ENCODE measurements at places on chromosomes 1 and 21.

GRCh38 chr1:32239337-32239736, 7.7 kb upstream of the FAM167B start:
- no peak for DNase-seq

DNA sequence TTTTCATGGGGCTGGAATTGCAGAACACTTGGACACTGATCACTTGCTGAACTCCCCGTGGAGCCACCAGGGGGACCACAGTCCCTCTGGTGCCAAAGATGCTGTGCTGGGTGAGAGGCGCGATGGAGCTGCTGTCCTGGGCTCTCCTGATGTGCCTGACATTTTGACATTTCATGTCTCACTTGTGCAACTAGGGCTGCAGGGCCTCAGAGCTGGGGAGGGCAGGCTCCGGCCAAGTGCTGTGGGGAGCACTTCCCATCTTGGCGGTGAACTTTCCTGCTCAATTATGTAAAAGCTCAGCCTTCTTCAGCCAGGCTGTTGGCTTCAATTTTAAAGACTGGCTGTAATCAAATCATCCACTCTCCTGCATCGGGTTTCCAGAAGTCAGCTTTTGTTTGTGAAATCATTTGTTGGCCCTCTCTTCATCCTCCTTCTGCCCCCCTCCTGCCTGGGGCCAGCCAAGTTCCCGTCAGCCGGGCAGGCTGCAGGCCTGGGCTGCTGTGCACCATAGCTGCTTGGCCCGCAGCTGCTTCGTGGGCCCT, 36.8 kb downstream of the KCNAB2 start:
- no peak for DNase-seq

DNA sequence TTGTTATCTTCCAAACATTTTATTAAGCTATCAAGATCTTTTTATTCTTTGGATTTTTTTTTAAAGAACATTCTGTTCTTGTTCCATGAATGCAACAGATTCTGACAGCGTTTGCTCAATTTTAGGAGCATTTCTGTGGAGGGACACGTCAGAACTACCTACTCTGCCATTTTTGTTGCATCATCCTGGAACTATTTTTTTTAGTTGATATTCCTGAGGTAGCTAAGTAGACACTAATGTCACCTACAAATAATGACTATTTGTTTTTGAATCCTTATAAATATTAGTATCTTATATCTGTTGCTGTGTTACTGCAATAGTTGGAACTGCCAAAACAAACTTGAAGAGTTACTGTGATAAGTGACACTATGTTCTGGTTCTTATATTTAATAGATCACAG, 57.2 kb downstream of the DNAI4 start:
- DNase-seq = no peak

- DNase-seq = peak; percentile 15
Measured at GRCh38 chr1:211705467-211706091, 30.2 kb upstream of the NEK2 start.

- DNase-seq = peak; percentile 96
Measured at GRCh38 chr1:224168859-224169380, 14.1 kb upstream of the DEGS1 start.

DNA sequence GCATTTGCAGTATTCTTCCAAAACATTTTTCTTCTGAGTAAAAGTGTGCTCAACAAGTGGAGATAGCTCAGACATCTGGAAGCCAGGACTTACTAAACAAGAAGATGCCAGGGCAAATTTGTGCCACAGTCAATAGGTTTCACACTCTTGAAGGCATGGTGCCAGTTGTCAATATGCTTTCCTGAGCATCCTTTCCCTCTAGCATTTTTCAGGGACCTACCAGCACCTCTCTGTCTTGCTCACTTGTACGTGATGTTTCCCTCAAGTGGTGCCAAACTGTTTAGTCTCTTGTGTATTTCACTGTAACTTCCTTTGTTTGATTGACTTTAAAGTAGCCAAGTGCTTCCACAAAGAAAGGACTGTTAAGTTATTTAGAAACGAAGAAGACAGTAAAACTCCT, 194.0 kb upstream of the SGIP1 start:
- no peak for DNase-seq

GRCh38 chr1:241012708-241013340, 344.2 kb downstream of the RGS7 start:
- DNase-seq = no peak

Measured in umbilical cord (tissue), 2 donors.